ENCODE measurements at places on chromosomes 7 and 10.

GRCh38 chr7:25967278-25968204, 184.5 kb upstream of the NFE2L3 start:
- no peak for DNase-seq

GRCh38 chr7:13981070-13981469, 8.4 kb downstream of the ETV1 start:
- no peak for DNase-seq

GRCh38 chr7:92827464-92828120, 8.8 kb downstream of the CDK6 start:
- DNase-seq: no peak

DNA sequence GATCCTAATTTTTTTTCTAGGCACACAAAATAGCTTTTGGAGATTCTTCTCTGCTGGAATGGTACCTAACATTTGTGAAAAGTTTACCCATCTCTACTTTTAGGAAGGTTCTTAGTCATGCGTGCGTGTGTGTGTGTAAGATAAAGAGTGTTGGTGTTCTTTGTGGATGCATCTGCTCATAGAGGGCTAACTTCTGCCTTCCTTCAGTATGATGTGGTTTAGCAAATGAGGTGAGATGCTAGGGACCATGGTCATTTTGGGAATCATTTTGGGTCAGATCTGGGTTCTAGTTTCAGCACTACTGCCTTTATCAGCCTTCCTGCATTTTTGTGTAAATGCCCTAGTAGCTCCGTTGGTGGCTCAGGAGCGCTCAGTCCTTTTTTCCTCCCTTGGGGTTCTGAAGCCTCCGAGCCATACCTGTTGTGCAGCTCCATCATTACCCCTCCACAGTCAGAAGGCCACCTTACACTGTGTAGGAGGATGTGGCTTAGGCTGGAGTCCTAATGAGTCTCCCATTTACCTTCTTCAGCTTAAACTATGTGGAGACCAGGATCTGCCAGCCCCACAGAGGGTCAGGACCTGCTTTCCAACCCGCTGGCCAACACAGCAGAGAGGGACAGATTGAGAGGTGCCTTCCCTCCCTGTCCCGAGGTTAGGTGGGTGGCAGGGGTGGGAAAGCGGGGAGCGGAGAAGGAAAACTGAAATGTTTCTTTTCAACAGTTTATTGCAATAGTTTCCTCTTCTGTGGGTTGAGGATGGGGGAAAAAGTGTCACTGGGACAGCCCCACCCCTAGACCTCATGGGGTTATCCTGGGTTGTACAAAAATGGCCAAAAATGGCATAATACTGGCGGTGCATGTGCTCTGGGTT, 31.2 kb downstream of the TSPAN14 start:
- DNase-seq: no peak

GRCh38 chr7:25565002-25565401, 336.7 kb upstream of the NPVF start:
- DNase-seq: no peak

- DNase-seq: peak; percentile 21
Observed at GRCh38 chr10:71569775-71570588, 149.6 kb downstream of the C10orf105 start.

DNA sequence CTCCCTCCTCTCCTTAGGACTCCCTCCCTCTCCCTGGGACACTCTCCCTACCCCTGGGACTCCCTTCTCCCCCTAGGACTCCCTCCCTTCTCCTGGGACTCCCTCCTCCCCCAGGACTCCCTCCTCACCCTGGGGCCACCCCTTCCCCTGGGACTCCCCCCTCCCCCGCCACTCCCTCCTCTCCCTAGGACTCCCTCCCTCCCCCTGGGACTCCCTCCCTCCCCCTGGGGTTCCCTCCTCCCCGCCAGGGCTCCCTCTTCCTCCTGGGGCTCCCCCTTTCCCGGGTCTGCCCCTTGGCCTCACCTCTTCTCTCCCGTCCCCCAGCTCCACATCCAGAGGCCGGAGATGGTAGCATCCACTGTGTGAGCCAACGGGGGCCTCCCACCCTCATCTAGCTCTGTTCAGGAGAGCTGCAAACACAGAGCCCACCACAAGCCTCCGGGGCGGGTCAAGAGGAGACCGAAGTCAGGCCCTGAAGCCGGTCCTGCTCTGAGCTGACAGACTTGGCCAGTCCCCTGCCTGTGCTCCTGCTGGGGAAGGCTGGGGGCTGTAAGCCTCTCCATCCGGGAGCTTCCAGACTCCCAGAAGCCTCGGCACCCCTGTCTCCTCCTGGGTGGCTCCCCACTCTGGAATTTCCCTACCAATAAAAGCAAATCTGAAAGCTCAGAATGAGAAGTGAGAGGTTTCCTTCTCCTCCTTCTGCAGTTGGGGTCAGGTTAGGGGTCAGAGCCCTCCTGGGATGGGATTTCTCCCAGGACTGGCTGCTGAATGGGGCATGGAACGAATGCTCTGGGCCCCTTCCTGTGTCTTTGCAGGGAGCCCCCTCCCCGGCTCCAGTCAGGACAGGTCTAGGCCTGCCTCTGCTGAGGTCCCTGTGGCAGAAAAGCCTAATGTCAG, 1.4 kb upstream of the MUC17 start:
- no peak for DNase-seq

DNA sequence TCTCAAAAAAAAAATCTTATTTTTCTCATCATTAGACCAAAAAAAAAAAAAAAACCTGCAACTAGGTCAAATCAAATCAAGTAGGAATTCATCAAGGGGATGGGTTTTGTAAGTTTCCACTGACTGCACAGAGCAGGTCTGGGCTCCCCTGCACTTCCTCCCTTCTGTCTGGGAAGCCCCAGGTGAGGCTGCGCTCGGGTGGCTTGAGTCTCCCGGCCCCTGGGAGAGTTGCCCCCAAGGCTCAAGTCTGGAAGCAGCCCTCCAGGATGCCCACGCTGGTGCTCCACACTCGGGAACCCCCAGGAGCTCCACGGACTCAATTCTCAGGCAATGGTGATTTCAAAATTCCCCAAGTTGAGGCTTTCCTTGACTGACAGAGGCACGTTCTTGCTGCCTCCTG, 41.7 kb upstream of the RBM33 start:
- no peak for DNase-seq

DNA sequence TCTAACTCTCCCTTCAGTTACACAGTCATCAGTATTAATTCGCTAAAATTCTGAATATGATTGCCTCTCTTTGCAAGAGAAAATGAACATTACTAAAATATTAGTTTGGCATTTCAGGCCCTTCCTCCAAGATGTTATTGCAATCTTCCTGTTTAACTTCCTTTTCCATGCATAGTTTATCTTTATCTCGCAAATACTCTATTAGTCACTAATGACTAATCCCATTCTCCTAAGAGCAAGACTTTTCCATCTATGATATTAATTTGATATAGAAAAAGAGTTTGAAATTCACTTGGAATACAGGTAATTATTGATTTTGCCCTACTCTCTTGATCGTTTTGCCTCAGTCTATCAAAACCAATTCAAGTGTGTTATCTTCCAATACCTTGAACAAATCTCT, 41.8 kb upstream of the SEMA3A start:
- DNase-seq: peak; percentile 17

- peak; percentile 58 for DNase-seq
Observed at GRCh38 chr10:34638406-34639054, 176.6 kb downstream of the PARD3 start.

DNA sequence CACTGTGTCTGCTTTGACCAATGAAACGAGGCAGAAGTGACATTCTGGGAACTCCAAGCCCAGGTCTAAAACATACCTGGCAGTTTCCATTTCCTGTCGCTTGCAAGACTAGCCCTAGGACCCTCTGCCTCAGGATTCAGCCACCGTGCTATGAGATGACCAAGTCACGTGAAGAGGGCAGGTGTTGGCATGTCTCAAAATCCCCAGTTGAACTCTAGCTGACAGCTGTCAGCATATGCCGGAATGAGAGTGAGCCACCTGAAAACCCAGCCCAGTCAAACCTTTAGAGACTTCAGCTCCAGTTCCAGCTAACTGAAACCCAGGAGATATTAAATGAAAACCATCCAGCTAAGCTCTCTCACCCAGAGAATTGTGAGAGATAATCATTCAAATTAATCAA, 89.9 kb upstream of the PPP1R3A start:
- DNase-seq: no peak

Data from AML-193 (cell line).